ENCODE measurements at places on chromosomes 3 and 15.

GRCh38 chr3:3074551-3075257, 35.5 kb downstream of the IL5RA start:
- no peak for DNase-seq

GRCh38 chr3:18443665-18444594, 18.8 kb upstream of the SATB1 start:
- peak; percentile 9 for DNase-seq

DNA sequence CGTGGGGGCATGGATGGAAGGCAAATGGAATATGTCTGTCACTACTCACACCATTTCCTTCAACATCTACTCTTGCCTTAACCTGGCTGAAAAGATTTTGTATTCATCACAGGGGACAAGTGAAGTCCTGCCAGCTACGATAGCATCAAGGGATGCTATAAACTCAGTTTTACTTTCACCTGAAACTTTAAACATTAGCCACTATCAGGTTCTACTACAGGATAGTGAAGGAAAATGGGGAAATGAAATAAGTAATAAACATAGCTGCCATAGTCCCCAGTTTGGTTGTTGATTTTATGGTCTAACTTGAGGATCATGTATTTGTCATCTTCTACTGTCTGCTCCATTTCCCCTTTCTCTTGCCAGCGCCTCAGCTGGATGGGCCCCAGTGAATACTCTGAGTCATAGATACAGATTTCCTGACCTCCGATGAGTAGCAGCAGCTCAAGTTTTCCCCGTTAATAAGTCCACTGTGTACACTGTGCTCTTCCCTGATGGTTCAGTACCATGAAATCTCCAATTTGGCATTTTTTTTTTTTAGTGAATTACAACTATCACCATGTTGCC, 338.2 kb upstream of the SLCO3A1 start:
- DNase-seq = no peak

- no peak for DNase-seq
Observed at GRCh38 chr15:28921336-28921735, 35.6 kb downstream of the APBA2 start.

DNA sequence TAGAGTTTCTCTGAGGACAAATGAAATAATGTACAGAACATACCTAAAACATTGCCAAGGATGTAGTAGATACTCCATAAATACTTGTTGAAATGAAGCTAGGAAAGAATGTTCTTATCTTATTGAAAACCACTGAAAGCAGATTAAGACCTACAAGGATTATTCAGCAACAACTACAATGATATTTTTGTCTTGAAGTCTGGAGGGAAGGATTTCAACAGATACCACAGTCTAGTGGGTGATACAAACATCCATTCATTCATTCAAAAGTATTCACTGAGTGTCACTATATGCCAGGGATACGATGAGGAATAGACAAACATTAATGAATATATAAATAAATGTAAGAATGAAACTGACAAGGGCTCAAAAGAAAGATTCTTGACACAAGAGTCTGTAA, 74.7 kb upstream of the THBS1 start:
- DNase-seq = no peak

GRCh38 chr3:103181160-103181559, 746.3 kb downstream of the ZPLD1 start:
- DNase-seq = no peak

DNA sequence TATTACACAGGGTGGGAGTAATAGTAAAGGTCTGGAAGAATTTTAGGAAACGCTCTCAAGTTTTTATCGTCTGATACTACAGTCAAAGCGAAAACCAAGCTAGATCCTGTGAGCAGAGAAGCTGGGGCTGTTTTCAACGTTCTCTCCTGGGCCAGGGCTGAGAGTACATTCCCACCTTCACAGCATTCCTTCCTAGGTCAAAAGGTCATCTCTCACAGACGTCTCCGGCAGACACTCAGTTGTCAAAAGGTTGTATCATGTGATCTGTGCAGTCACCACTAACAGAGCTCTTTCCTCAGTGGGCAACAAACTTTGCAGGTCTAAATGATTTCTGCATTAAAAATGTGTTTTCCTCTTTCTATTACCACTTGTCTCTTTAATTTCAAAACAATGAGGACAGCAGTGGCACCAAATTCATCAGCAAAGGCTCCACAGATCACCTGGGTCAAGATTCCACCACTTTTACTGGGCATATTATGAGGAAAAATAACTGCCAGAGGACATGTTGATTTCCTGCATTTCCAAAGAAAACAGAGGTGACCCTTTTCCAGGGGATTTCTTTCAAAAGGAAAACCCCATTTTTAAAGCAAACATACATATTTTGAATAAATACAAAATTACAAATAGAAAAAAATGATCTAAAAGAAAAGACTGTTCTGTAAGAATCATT, 41.9 kb downstream of the MEIS2 start:
- DNase-seq = no peak

DNA sequence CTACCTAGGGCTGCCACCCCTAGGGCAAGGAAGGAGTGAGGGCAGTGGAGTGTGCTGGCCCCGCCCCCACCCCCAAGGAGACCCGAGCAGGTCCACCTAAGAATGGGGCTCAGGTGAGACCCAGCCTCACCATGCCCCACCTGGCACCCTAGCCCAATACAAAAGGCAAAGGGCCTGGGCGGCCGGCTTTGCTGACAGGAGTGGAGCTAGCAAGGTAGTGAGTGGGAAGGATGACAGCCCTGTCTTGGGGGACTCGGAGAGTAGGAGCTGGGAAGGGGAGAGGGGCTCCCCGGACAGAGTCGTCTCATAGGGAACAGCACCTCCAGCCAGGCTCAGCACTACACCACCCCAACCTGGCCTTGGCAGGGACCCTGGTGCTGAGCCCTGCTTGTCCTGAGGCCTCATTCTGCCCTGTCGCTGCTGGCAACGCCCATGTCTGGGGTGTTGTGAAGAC, 12.1 kb downstream of the C15orf39 start:
- no peak for DNase-seq

DNA sequence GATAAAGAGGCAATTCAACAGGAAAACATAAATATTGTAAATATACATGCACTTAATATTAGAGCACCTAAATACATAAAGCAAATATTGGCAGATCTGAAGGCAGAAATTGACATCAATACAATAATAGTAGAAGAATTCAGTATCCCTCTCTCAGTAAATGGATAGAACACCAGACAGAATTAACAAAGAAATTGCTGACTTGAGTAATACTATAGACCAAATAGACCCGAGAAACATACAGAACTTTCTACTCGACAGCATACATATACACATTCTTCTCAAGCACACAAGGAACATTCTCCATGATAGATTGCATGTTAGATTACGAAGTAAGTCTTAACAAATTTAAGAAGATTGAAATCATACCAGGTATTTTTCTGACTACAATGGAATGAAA, 50.2 kb downstream of the OXSM start:
- no peak for DNase-seq

GRCh38 chr3:96991800-96992365, 177.5 kb downstream of the EPHA6 start:
- no peak for DNase-seq

DNA sequence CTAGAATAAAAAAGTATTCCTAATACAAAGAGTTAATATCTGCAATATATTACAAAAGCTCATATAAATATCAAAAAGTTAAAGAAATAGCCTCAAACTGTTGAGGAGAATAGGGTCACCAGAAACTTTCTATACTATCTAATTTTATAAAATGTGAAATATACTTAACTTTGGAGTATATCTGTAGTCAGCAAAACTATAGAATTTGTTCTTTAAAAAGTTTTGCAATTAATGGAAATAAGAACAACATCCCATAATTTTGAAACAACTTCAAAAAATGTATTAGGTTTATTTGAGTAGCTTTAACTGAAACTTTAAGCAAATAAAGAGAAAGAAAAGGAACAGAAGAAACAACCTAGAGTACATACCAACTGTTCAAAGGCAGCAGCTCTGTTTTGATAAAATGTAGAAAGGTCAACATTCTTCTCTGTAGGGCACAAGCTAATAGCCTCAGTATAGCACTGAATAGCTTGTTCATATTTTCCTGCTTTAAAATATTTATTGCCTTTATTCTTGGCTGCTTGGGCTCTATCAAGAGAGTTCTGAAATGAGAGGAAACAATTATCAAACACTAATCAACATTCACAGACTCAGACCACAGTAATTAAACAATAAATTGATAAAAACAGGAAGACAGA, 14.3 kb downstream of the TOMM70 start:
- no peak for DNase-seq

GRCh38 chr15:32682977-32683630, 34.7 kb upstream of the GREM1 start:
- DNase-seq = no peak

DNA sequence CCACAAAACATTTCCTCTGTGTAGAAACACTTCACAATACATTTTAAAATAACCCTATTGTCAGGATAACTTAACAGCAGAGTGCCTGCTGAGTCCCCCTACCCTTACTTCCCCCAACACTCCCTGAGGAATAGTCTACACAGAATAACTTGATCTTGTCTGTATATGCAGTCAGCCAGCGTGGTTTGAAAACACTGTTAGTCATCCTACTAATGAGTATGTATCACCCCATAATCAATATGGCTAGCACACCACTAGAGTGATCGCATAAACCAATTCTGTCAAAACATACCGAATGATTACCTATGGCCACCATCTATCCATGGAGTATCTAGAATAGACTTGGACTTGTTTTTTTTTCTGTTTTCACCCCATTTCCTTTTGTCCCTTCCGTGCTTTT, 152.7 kb upstream of the NECTIN3 start:
- DNase-seq = no peak

DNA sequence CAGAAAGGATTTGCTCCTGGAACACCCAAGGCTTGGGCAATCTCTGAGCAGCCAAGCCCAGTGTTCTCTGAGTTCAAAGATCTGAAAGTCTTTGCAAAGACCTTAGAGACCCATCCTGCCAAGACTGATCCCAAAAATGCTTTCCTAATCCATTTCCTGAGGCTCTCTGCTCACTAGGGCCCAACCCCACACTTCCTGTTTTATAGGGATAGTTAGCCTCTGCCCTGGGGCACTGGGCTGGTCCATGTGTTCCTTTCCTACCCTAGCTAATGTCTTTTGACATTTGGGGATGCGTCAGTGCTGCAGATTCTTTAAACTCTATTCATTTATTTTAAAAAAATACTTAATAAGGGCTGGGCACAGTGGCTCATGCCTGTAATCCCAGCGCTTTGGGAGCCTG, 372.7 kb downstream of the ROBO2 start:
- no peak for DNase-seq

DNA sequence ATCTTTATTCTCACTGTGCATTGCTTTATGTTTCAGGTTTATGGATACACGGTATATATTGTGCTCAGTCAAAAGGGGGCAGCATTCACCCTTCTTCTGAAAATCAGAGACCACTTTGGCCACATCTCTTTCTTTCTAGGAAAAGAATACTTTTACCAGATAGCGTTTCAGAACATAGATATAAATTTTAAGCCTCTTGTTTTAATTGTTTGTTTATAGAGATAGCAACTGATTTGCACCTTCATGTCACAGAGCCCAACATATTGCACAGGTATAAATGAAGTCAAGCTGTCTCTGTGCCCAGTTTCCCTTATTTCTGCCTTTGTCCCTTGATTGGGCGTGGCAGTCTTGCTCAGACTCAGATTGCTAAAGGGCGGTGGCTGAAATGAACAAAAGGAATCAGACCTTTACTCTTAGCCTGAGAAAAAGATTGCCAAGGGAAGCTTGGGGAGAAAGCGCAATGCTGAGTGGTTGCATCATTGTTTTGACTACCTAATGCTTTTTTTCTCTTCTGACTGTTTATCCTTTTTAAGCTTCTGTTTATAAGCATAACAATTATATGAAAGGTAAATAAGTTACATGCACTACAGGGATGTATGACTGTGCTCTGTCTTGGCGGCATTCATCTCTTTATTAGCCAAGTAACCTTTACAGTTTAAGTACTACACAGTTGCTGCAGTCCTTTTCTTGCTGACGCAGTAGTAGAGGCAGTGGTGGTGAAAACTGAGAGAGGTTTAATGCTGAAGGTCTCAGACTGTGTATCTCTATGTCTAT, 70.8 kb upstream of the ZBTB20 start:
- no peak for DNase-seq

DNA sequence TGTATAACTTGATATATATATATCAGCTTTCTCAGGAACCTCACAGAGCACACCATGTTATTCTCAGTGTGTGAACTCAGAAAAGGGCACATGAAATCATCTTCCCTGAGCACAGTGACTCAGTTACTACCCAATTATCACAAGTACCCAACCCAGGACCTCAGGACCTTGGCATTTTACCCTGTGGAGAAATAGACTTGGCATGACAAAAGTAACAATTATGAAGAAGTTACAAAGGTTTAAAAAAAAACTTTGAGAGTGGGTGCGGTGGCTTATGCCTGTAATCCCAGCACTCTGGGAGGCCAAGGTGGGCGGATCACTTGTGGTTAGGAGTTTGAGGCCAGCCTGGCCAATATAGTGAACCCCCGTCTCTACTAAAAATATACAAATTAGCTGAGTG, 52.4 kb downstream of the ONECUT1 start:
- no peak for DNase-seq

DNA sequence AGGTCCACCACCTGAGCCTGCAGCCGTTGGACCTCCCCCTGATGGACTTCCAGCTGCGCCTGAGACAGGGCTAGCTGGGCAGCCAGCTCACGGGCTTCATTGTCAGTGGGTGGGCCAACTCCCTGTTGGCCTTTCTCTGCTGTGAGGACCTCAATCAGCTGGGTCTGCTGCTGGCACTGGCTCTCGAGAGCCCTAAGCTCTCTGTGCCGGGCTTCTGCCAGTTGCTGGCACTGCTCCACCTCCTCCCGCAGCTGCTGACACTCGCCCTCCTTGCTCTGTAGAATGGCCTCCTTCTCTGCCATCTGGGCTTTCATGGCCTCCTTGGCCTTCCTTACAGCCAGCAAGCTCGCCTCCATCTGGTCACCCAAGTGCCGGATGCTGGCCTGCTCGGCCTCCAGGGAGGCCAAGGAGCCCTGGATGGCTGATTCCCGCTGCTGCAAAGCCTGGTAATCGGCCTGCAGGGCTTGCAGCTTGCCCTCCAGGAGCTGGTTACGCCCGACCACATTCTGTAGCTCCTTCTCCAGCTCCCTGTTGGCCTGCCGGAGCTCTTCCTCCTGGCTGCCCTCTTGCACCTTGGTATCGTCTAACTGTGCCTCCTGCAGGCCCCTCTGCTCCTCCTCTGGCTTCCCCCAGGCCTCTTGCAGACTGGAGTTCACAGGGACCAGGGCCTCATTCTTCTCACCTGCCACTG, 23.8 kb downstream of the CXCR6 start:
- DNase-seq = no peak

GRCh38 chr3:171113716-171114115, 87.2 kb upstream of the SLC2A2 start:
- no peak for DNase-seq

DNA sequence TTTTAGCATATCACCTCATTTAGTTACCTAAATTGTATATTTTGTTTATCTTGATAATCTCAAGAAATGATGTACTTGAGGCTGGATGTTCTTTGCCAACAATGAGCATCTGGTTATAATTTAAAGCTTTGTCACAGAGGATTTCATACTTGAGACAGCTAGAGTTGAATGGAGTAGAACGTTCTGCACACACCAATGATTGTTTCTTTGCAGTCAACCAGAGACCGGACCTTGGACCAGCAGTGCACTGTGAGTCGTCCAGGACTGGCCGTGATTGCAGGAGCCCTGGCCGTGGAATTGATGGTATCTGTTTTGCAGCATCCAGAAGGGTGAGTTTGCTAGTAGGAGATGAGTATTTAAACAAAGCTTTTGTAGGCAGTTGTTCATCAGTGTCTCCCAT, 90.4 kb downstream of the ATG7 start:
- DNase-seq = no peak

GRCh38 chr15:70234256-70234905, 136.7 kb upstream of the TLE3 start:
- no peak for DNase-seq

Measured in activated CD4-positive, alpha-beta T cell treated with anti-CD3 and anti-CD28 coated beads, Interleukin-2, amount 50 U/mL, for 1 hour (primary cell).